Activated CD4-positive, alpha-beta T cell treated with anti-CD3 and anti-CD28 coated beads, Interleukin-2, amount 50 U/mL, for 24 hours (primary cell): ENCODE measurements at places on chromosomes 6 and 20.
A peak's percentile ranks its signal among the peaks of the same experiment; 100 is the strongest.

GRCh38 chr6:109498052-109498451 lies 15.0 kb upstream of the ZBTB24 start:
- DNase-seq, result no peak

DNA sequence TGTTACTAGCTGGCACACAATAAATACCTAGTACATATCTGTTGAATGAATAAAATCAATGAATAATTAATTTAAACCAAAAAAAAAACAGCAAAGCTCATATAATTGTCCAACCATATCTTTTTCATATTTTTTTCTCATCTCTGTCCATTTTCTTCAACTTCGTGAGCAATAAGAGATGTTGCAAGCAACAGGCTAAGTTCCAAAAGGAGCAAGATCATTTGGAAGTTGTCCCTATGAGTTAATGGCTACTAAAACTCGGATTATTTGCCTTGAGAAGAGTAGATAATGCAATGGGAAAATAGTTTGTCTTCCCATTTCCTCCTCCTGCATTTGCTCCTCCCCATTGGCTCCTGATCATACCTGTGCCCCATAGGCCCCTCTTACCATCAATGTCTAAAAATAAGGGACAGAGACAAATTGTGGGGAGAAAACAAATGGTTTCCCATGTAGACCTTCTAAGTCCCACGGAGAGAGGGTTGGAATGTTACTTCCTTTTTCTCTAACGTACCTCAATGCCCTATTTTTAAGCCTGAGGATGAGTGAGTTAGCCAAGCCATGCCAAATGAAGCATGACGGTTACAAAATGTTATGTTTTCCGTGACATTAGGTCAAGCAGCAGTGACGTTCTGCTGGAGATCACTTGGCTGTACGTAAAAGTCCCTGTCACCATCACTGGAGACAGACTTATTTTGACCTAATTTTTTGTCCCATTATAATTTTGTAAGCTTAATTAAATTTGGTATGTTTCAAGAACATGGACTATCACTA lies 217.3 kb upstream of the PREP start:
- no peak for DNase-seq

DNA sequence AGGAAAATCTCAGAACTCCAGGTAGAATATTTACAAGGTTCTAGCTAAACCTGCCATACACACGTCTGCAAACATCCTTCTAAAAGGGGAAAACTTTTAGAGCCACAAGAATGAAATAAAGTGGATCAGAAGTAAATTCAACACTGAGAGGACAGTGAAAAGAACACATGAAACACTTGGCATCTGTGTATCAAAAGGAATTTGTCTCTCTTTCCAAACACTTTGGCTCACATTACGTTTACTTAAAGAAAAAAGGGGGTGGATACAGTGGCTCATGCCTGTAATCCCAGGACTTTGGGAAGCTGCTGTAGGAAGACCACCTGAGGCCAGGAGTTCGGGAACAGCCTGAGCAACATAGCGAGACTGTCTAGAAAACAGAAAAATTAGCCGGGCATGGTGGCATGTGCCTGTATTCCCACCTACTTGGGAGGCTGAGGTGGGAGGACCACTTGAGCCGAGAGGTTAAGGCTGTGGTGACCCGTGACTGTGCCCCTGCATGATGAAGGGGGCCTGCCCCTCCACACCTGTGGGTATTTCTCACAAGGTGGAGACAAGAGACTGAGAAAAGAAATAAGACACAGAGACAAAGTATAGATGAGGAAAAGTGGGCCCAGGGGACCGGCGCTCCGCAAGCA lies 35.4 kb downstream of the NINL start:
- no peak for DNase-seq

DNA sequence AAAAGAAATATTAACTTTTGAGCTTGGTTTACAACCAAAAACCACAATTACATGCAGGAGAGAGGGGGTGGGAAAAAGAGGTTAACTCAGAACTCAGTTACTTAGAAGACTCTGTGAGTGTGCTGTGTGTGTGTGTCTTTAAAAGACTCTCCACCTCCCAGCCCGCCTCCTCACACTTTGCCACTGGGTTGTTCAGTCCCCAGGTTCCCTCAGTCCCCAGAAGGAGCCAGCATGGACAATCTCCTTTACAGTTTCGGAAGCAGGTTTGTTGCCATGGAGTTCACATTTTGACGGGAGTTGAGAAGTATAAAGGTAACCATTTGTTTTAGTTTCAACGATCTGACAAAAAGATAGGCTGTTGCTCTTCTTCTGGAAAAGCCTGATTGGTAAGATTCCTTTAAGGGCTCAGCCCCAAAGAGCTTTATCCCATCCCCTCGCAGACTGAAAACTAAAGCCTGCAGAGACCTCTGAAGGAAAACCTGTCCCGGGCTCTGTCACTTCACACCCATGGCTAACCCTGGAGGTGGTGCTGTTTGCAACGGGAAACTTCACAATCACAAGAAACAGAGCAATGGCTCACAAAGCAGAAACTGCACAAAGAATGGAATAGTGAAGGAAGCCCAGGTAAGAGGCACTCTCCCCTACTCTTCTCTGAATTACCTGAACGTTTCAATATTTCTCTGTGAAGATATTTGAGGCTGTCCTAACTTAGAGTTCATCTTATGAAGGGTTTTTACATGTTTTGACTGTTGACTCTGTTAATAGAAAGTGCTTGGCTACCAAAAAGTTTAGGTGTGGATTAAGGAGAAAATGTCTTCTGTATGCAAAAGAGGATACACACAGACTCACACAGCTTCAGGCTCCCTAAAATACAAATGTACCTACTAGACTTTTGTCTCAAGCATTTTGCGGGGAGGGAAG lies at the start of gene SPTLC3:
SPTLC3 (plus strand) TSS at position 212 of the 921 bp plus-strand sequence; CDS start at position 508, 296 bp downstream.
- DNase-seq, result no peak

- no peak for DNase-seq
Observed at GRCh38 chr6:35602133-35602946, 86.4 kb downstream of the FKBP5 start.

DNA sequence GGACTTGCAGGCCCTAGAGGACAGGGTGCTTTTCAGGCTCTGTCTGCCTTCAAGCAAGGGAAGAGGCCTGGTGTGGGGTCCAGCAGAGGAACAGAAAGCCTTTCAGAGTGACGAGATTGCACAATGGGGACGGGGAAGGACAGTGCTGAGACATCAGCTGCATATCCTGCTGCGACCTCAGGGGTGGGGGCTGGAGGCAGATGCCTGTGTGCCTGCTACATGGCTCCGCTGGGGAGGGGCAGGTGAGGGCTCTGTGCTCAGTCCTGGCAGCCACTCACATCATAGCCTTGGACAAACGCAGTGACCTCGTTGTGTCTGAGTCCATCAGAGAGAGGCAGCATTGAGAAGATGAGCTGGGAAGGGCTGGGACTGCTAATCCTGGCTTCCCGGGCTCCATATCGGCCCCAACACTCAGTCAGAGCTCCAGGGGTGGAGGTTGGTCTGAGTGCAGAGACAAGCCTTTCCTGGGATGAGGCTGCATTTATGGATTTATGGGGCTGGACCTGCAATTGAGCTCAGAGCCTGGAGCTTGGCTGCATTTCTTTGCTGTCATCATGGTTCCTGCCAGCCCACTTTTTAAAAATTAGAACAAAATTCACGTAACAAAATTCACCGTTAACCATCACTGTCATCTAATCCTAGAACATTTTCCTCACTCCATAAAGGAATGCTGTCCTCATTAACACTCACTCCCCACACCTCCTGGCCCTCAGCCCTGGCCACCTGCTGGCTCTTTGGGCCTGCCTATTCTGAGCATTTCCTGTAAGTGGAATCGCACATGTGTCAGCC lies 196.9 kb upstream of the SLC24A3 start:
- no peak for DNase-seq

DNA sequence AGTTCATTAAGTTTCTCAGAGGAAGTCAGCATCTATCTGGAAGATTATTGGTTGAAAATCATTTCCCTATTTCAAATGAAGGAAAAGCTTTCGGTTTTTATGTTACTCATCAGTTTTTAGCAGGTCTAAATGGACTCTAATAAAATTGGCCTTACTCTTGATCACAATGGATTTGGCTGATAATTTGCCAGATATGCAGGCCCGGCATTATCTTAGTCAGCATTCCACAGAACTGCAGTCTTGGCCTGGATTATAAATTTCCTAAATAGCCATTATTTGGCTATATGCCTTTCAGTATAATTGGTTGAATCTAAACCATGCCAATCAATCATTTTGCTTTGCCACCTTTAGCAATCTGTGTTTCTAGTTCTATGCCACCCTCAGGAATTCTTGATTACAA lies 91.7 kb upstream of the KCNQ5 start:
- DNase-seq, result no peak

- no peak for DNase-seq
Observed at GRCh38 chr6:121090492-121090891, 243.8 kb downstream of the TBC1D32 start.

GRCh38 chr20:9228774-9229450 lies 160.0 kb downstream of the PLCB4 start:
- DNase-seq, result no peak

DNA sequence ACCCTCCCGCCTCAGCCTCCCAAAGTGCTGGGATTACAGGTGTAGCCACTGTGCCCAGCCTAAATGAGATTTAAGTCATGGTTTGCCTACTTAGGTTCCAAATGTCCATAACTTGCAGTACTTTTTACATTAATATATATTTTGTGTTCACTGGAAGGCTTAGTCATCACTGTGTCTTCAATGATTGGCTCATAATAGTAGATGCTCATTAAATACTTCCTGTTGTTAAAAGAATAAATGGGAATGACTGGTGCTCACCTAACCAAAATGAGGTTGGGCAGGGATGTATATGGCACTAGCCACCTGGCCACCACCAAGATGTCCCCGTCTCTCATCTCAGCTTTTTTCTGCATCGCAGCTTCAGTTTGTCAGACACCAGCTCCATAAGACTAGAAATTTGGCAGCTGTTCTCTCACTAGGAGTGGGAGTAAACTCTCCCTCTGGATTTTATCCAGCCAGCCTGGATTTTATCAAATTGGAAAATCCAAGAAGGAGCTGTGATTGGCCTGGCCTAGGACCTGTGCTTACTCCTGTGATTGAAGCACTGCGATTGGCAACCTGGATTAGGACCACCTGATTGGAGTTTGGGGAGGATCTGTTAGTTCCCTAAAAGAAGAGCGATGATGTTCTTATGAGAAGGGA lies 1.1 kb upstream of the GLO1 start:
- DNase-seq, result no peak

DNA sequence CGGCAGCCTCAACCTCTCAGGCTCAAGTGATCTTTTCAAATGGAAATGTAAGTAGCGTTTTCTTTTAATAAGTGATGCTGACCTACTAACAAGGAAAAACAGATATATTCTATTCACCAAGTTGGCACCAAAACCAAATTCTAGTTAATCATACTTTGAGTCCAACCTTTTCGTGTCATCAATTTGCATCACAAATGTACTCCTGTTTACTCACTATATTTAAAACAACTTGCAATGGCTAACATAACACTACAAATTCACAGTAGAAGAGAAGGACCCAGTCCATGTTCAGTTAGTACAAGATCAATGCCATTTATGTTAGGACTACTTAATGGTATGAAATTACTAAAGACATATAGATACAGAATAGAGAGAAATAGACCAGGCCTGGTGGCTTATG lies 50.0 kb downstream of the MDN1 start:
- DNase-seq, result no peak

GRCh38 chr20:45890077-45890984 lies 677 bp downstream of the NEURL2 start:
- peak; percentile 24 for DNase-seq

GRCh38 chr6:91743756-91744155 lies 1156.9 kb upstream of the MAP3K7 start:
- no peak for DNase-seq

DNA sequence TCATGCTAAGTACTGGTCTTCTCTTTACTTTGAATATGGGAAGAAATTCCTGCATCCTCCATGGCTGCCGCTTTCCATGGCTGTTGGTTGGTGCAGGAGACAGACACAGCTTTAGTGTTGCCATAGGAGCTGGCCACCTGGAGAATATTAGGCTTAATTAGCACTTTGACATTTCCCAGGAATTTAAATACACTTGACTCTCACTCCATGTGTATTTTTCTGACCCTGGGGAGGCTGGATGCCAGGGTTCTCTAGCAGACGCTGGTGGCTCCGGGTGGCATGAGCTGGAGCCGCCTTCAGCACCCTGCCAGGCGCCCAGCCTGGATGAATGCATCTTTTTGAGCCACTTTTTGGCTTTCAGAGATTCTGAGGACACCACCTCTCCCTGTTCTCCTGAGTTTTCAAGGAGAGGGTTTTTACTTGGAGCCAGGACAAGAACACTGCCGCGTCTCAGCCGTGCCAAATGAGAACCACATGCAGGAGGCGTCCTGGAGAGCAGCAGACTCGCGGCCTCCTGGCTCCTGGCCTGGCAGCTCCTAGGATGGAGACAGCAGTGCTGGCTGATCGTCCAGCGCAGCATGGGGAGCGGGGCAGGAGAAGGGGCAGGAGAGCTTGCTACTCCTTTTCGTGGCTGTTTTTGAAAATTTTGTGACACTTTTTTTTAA lies 258.8 kb downstream of the SMOC2 start:
- DNase-seq, result no peak

- no peak for DNase-seq
Observed at GRCh38 chr20:4810426-4811019, 88.8 kb downstream of the PRND start.

DNA sequence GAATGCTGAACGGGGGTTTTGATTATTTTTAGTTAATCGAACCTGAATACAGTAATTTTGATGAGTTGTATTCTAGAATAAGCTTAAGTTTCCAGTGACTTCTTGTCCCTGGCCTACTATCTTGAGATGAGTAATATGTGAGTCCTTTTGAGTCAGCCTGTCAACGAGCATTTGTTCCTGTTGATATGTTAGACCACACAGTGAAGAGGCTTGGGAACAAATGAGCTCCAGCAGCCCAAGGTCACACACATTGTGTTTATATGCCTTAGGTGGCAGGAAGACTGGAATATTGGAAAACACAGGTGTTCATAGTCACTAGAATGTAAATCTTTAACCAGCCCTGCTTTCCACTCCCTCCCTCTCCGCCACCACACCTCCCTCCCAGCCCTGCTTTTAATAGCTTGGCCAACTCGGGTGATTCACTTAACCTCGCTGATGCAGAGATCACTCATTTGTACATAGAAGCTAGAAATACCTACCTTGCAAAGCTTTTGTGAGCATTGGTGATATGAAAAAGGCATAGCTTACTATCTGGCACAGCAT lies 9.1 kb downstream of the SMPDL3A start:
- DNase-seq, result no peak

DNA sequence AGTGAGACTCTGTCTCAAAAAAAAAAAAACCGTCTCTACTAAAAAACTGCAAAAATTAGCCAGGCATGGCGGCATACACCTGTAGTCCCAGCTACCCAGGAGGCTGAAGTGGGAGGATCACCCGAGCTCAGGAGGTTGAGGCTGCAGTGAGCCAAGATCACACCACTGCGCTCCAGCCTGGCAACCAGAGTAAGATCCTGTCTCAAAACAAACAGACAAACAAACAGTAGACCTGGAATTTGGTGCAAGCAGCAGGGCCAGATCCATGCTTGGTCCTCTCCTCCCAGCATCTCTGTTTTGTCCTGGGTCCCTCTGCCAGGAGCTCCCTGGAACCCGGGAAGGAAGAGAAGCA lies 11.6 kb downstream of the RIPOR3 start:
- no peak for DNase-seq

DNA sequence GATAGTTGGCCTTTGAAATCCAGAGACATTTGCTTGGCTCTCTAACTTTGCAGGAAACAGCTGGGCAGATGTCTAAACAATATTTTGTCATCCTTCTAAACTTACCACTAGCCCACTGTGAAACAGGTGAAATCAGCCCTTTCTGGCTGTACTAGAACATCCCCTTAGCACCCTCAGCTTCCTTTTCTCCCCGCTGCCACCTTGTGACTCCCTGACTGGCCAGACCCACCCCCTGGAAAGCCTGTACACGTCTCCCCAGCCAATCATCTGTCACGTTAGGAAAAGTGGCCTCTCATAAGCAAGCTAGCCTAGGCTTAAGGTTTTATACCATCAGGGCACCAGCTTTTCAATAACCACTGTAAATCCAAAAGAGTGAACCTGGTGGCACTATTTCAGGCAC lies 88.6 kb upstream of the E2F3 start:
- no peak for DNase-seq
